ENCODE measurements at places on chromosomes 7 and 10.

DNA sequence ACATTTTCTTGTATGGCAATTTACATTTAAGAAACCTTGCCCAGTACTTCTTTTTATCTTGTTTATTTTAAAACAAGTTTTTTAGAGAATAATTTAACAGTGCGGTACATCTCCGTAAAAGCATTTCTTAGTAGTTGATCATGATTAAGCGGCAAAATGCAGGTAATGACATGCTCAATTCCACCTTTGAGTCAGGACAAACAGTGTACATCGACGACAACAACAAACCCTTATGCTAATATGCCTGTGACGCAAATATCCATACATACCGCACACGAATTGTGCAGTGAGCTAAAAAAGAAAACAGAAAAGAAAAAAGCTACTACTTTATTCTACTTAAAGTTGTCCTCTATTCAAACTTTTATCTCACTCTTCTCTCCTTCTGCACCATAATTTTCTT lies 1.9 kb downstream of the MAGI2 start:
- DNase-seq, result no peak

GRCh38 chr7:30032310-30033125 lies 4.3 kb downstream of the PLEKHA8 start:
- no peak for DNase-seq

DNA sequence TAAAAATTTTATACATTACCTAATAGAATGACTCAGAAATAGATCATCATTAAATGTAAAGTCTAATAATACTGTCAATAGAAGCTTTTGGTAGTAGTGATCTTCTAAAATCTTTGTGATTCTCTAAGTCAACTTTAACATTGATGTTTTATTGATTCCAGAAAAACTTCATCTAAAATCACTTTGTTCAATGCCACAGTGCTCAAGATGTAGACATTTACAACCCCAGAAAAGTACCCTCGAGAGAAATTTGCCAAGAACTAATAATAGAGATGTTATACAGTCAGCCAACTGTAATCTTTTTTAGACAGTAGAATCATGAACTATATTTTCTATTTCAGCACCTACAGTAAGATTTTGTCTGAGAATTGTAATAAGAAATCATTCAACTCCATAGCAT lies 369.2 kb upstream of the AKR1E2 start:
- DNase-seq, result no peak

- DNase-seq, result no peak
Measured at GRCh38 chr10:48456808-48457761, 147.8 kb downstream of the ARHGAP22 start.

- DNase-seq, result no peak
Measured at GRCh38 chr7:136339464-136339863, 362.3 kb upstream of the MTPN start.

- DNase-seq, result no peak
Measured at GRCh38 chr7:42934291-42934690, 2.1 kb downstream of the MRPL32 start.

- DNase-seq, result no peak
Measured at GRCh38 chr10:64519831-64520230, 998.6 kb downstream of the REEP3 start.

DNA sequence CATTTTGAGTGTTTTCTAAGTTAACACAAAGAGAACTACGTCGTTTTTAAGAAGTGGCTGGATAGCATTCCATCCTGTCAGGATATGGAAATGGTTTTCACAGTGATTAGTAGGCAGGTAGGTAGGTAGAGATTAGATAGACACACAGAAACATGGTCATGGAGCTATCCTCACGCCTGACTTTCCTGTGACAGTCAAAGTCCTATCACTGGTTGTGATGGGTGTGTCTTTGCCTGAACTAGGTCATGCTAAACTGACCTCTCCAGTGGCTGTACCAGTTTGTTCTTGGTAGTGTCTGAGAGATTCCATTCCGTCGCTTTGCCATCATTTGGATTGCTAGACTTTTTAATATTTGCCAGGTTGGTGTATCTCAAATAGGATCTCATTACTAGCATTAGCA lies 28.2 kb downstream of the FKBP6 start:
- DNase-seq, result no peak
